Left renal pelvis (tissue), 4 donors: ENCODE measurements at places on chromosomes 3 and 15.

GRCh38 chr15:69058830-69059556, 44.5 kb downstream of the NOX5 start:
- peak; percentile 68 for DNase-seq

- no peak for DNase-seq
Measured at GRCh38 chr3:63523100-63523499, 129.4 kb upstream of the SNTN start.

DNA sequence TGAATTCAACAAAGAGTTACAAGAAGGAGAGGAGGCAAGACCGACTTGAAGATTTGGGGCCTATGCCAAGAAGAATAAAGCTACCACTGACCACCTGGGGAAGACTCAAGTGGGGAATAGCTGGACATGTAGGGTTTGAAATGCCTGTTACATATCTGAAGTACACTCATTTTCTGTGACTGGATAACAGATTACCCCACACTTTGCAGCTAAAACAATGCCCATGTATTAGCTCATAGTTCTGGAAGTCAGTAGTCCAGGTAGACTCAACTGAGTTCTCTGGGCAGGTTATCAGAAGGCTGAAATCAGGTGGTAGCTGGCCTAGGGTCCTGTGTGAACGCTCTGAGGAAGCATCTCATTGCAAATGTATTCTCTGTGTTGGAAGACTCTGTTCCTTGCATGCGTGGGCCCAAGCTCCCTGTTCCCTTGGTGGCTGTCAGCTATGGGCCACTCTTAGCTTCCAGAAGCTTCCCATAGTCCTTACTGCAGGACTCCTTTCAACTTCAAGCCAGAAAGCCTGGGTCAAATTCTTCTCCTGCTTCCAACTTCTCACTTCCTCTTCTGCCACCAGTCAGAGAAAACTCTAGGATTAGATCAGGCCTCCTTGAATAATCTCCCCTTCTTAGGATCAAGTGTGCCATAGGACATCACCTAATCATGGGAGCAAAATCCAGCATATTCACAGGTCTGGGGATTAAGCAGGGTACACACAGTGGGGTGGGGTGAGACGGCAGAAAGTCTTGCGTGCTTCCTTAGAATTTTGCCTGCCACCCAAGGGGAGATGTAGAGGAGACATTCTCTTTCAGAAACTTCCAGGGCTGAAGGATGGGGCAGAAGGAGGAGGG, 187.8 kb downstream of the SHQ1 start:
- no peak for DNase-seq

DNA sequence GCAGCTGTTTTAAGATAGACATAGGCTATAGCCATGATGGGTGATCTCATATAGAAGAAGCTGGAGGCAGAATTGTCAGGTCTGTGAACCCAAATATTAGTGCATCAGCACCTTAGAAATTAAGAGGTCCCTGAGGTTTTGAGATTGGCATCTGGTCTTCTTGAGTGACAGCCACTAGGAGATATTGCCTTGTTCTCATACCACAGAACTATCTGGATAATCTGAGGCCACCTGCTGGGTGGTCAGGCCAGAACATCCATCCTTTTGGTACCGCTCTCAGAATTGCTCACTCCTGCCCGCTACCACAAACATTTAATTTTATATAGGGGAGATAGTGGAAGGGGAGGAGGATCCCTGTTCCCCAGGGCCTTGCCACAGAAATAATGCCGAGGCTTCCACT, 210.6 kb upstream of the ZPLD1 start:
- DNase-seq = no peak

GRCh38 chr3:71421820-71422566, 161.5 kb downstream of the FOXP1 start:
- DNase-seq = no peak

GRCh38 chr3:136516656-136517055, 235.5 kb downstream of the STAG1 start:
- DNase-seq = no peak

DNA sequence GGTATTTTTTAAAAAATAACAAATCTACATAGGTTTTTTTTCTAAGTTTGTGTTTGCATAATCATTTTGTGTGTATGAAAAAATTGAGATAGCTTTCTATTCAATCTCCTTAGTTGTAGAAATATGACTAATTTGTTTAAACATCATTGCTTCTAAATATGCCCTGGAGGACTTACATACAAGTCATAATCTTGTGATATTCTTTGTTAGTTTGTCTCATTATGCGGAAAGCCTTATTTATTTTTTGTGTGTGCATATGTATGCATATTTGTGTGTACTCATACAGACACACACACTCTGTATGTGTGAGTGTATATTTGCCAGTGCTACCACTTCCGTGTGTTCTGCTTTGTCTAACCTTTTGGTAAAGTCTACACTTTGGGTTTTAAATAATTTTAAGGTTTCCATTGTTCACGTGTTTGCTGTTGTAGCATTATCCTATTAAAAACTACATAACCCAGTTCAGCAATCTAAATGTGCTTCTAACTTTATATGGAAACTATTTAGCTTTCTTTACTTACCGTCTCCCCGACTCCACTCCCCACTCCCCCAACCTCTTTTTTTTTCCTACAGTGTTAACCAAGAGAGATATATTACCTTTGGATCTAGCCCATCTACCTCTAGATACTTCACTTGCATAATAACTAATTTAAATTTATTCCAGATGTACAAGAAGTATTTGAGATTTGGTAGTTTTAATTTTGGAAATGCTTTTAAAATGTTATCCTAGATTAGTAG, 111.7 kb downstream of the FNDC3B start:
- DNase-seq = no peak

DNA sequence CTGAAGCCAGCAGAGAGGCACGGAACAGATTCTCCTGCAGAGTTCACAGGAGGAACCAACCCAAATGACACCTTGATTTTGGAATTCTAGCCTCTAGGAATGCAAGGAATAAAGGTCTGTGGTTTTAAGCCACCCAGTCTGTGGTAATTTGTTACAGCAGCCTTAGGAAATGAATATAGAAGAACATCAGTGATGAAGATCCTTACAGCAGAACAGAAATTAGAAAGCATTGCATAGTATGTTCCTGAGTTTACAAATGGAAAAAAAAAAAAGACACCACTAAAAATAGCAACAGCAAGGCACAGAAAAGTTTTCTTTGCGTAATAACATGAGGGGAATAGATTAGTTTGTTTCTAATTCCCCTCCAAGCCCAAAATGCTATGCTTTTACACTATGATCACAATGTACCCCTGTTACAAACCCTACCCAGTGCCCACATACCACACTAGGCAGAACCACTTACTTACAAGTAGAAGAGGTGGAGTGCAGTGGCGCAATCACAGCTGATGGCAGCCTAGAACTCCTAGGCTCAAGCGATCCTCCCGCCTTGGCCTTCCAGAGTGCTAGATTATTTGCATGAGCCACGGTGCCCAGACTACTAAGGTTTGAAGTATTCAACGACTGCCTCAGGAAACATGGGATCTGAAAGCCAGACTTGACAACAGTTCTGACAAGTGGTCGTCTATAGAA, 84.3 kb downstream of the SHQ1 start:
- no peak for DNase-seq
